ENCODE measurements at places on chromosomes 5 and 9.

GRCh38 chr5:150400316-150401075 lies 12.2 kb downstream of the CD74 start:
- no peak for DNase-seq

GRCh38 chr5:82641331-82642003 lies 363.3 kb upstream of the RPS23 start:
- peak; percentile 27 for DNase-seq

GRCh38 chr9:6562871-6563430 lies 82.6 kb downstream of the GLDC start:
- DNase-seq: no peak

- DNase-seq: no peak
Measured at GRCh38 chr5:1760656-1761452, 38.8 kb downstream of the MRPL36 start.

GRCh38 chr5:3526551-3527185 lies 69.0 kb upstream of the IRX1 start:
- no peak for DNase-seq
